ENCODE measurements at places on chromosomes 2 and 18.

GRCh38 chr18:12060182-12060870, 33.3 kb upstream of the ANKRD62 start:
- DNase-seq = no peak

GRCh38 chr2:186442885-186443284, 43.2 kb upstream of the ZC3H15 start:
- no peak for DNase-seq

DNA sequence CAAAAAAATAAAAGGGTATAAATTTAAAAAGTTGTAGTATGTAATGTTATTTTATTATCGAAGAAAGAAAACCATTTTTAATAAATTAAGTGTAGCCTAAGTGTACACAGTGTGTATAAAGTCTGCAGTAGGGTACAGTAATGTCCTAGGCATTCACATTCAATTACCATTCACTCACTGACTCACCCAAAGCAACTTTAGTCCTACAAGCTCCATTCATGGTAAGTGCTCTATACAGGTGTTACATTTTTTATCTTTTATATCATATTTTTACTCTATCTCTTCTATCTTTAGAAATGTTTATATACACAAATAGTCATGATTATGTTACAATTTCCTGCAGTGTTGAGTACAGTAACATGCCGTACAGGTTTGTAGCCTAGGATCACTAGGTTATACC, 59.5 kb downstream of the RABL2A start:
- no peak for DNase-seq

GRCh38 chr2:222364285-222364895, 60.0 kb upstream of the SGPP2 start:
- DNase-seq = peak; percentile 89

GRCh38 chr2:181998041-181998835, 12.6 kb downstream of the PPP1R1C start:
- DNase-seq = peak; percentile 3

DNA sequence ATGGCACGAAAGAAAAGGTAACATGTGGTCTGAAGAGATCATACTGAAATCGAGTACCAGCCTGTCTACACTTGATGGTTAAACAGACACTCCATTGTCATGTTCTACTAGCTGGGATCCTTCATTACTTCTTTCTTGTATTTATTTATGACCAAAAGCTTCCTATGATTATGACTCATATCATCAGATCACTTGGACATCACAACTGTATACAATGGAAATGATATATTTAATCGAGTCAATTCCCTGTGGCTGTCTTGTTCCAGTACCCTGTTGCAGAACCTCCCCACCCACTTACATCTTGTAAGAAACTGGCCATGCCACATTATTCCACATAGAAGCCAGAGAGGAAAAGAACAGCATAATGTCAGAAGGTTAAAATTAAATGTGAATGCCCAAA, 358.9 kb downstream of the ZEB2 start:
- no peak for DNase-seq

DNA sequence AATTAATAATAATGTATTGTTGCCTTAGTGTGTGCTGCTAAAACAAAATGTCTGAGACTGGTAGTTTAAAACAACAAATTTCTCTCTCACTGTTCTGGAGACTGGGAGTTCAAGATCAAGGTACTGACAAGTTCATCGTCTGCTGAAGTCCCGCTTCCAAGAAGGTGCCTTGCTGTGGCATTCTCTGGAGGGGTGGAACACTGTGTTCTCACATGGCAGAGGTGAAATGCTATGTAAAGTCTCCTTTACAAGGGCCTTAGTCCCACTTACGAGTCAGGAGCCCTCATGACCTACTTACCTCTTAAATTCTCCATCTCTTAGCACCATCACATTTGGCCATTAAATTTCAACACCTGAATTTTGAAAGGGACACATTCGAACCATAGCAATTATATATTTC, 299.2 kb upstream of the RBMS1 start:
- no peak for DNase-seq

- no peak for DNase-seq
Measured at GRCh38 chr2:15181092-15181745, 379.9 kb downstream of the NBAS start.

- DNase-seq = no peak
Measured at GRCh38 chr2:212328712-212329496, 209.7 kb downstream of the ERBB4 start.

DNA sequence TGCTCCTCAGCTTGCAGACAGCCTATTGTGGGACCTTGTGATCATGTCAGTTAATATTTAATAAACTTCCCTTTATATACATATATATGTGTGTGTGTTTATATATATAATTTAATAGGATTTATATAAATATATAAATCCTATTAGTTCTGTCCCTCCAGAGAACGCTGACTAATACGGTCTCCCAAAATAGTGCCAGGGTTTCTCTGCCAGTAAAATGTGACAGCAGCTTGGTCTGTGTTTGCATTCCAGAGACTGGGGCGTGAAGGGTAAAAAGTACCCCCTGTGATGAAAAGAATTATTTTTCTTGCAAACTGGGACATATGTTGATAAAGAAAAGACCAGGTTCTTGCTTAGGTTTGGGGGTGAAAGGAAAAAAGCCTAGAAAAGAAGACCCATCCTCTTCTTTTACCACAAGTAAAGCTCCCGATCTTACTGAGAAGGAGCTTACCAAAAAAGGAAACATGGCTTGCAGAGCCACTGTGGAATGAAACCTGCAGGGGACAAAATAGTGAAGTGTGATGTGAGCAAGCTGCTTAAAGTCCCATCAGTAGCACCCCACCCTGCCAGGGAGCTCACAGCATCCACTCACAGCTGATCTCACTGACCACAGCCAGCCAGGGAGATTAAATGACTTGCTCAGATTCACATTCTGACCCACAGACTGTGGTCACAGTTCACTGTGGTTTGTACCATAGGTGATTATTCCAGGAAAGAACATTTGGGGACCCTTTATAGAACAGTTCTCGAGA, 110.9 kb upstream of the RMP24 start:
- no peak for DNase-seq

DNA sequence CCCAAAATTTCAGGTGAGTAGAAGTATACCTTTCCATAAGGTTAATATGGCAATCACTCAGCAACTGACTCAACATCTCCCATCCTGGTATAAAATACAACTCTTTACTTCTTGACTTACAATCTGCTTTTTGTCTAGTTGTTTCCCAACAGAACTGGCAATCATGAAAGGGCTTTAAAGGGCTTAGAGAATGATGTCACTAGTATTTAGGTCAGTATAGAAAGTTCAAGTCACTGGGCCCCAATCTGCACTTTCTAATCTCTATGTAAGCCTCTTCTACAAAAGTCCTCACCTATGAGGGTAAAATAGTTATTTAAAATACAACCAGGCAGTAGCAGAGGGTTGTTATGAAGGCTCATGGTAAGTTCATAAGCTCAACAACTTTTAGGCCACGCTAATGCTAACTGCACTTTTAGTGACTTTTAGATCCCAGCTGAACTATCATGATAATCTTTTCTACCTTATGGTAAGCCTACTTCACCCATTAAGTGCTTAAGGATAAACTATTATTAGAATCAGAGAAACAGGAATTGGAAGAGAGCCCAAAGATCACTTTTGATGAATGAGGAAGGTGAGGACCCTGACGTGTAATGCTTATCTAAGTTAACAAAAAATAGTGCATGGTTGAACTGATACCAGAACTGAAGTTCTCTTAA, 79.6 kb downstream of the GORASP2 start:
- no peak for DNase-seq

- no peak for DNase-seq
Measured at GRCh38 chr2:135225781-135226180, 173.7 kb downstream of the RAB3GAP1 start.

- no peak for DNase-seq
Measured at GRCh38 chr2:189679226-189679625, 4.8 kb downstream of the ANKAR start.
